ENCODE measurements at places on chromosomes 4 and X.

DNA sequence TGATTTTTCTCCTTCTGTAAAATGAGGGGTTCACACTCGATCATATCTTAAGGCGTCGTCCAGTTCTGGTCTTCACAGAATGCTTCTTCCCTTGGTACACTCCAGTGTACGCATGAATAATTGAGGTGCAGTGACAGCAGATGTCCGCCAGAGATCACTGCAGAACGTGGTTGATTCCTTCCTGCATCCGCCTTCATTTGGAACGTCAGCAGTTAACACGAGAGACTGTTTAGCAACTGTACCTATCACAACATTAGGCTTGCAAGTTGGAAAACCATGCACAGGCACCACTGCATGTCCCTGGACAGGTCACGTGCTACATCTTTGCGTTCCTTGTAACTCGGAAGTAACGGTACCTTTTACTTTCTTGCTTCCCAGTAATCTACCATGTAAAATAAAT lies 66.0 kb upstream of the GEMIN8 start:
- peak; percentile 59 for DNase-seq

GRCh38 chrX:94288325-94288724 lies 614.3 kb downstream of the FAM133A start:
- no peak for DNase-seq

GRCh38 chr4:185247151-185247550 lies 37.8 kb downstream of the SNX25 start:
- no peak for DNase-seq

GRCh38 chr4:41069838-41070237 lies 144.5 kb downstream of the APBB2 start:
- no peak for DNase-seq

GRCh38 chr4:148376151-148376550 lies 66.1 kb downstream of the NR3C2 start:
- DNase-seq = no peak

DNA sequence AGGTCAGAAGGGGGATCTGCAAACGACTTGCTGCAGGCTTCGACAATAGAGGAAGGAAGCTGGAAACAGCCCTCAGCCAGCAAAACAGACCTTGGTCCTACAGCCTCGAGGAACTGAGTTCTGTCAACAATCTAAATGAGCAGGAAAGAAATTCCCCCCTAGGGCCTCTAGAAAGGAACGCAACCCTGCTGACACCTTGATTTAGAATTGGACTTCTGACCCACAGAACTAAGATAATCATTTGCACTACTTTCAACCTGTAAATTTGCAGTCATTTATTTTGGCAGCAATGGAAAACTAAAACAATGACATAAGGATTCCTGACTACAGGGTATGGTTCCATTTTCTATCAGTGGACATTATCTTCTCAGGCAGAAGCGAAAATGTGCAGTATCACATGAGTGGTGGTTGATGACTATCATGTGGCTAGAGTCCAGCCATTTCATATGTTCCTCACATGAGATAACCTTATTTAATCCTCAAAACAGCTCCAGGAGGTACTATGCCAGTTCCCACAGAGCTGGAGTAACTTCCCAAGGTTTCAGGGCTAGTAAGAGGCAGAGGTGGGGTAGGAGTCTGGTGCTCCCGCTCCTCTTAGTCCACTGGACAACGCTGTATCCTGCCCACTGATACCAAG lies 61.6 kb downstream of the SAT1 start:
- DNase-seq = no peak

DNA sequence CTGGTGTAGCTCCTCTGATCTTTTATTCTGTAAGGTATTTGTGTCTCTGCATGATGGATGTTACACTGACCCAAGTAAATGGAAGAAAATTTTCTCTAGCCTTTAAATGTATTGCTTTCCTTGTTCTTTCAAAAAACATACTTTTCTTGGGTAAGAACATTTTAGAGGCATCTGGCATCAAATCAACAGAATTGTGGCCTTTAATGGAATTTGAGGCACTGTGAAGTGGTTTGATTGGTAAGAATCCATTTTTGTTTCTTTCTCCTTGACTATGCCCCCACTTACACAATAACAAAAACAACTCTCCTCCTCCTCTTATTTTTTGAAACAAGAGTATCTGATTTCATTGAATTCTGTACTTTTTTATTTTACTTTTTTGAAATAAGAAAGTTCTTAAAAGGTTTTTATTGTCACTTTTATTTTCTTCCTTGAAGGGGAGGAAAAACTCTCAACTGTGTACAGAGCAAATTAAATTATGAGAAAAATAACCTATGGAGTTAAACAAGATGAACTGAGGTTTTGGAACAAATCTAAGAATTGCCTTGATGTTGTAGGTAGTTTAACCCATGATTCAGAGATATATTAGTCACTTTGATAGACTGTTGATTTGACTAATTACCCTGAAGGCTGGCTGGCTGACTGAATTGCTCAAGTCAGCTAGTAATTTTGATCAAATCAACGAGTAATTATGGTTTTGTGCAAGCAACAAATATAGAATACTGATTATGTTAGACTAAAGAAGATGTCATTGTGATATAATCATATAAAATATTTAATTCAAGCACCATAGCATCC lies 146.4 kb downstream of the FHIP1A start:
- DNase-seq = no peak

DNA sequence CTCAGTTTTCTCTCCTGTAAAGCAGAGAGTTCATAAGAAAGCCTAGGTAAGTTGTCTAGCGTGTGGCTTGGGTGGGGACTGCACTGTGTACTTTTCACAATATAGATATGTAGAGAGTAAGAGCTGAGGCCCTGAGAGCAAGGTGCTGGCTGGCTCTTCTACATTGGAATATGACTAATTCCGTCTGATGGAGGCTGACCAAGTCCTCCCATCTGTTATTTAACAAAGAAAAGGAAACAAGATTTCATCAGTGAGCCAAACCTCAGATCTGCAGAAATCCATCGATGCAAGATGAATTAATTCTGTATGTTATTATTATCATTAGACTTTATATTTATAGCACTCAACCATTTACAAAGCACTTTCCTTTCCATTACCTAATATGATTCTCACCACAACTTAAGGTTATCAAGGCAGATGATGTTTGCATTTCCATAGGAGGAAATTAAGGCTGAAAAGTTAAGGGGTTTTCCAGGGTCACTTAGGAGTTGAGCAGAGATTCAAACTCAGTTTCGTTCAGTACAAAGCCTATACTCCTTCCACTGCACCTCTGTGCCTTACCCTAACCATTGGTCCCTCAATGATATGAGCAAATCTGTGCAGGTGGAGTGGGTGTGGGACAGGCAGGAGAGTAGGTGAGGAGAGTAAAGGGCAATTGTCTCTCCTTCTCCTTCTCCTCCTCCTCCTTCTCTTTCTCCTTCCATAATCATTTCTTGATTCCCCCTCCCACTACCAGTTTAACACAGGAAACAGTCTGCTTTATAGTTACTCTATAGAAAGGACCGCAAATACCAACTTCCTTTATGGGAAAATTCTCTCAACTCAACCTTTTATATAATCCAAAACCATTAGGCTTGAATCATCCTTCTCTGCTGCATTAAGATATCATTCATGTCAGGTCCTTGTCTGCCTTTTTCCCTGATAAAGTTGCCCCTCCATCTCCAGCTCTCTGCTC lies 27.6 kb upstream of the SRD5A3 start:
- no peak for DNase-seq

GRCh38 chrX:24982306-24982965 lies 33.3 kb downstream of the ARX start:
- no peak for DNase-seq

DNA sequence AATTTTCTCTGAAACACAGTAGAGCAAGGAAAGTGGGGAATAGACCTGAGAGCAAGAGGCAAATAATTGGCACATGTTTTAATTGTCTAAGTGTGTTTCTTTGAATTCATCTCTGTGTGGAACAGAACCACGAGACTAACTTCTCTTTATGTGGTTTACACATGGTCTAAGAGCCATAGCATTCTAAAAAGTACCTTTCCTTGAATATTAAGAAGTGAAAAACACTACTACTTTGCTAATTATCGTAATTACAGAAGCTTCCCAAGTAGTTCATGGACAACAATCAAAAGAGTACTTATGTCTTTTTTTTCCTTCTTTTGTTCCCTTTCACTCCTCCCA lies 2.9 kb upstream of the CYBB start:
- DNase-seq = no peak

- DNase-seq = no peak
Observed at GRCh38 chrX:87572901-87573300, 55.3 kb downstream of the KLHL4 start.

- no peak for DNase-seq
Observed at GRCh38 chr4:8547108-8547911, 32.9 kb upstream of the GPR78 start.

DNA sequence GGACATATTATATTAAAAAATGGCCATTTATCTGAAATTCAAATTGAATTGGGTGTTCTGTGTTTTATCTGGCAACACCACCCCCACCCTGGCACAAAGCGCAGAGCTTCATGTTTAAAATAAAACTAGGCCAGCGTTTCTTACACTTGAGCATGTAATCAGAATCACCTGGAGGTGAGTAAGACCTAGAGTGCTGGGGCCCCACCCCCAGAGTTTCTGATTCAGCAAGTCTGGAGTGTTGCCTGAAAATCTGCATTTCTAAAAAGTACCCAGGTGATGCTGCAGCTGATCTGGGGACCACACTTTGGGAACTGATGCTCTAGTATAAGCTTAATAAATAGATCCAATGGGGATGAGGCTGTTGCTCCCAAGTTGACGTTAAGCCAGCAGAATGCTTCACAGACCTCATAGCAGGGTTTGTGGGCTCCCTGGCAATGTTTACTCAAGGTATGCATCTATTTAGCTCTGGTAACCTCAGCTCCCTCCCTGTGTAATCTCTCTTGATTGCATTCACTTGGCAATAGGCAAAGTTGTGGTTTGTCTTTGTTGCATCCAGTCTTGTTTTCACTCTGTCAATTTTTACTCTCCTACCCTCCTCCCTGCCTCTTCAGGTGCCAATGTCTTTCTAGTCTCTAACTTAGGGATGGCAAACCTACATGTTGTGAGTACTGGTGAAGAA lies 99.8 kb upstream of the TEX13D start:
- DNase-seq = peak; percentile 67

- no peak for DNase-seq
Observed at GRCh38 chrX:100377826-100378225, 32.2 kb downstream of the PCDH19 start.

- DNase-seq = no peak
Observed at GRCh38 chrX:153057281-153057680, 1.0 kb downstream of the PNMA3 start.

- DNase-seq = no peak
Observed at GRCh38 chr4:86500527-86500926, 93.6 kb upstream of the PTPN13 start.

- DNase-seq = no peak
Observed at GRCh38 chr4:101682946-101683345, 107.6 kb upstream of the BANK1 start.

DNA sequence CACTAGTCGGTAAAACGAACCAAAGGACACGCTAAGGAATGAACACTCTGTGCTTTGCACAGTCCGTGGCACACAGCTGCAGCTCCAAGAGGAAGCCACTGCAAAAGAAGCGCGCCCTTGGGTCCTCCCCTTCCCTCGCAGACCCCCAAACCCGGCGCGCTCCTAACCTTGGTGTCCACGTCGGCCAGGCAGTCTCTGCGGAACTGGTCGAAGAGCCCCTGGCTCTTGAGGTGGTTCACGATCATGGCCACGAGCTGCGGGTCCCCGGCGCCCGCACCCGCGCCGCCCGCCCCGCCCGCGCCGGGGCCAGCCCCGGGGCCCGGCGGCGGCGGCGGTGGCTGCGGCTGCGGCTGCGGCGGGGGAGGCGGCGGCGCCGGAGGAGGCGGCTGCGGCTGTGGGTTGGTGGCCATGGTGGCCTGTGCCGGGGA lies 333 bp downstream of the BOD1L1 start:
- peak; percentile 53 for DNase-seq

DNA sequence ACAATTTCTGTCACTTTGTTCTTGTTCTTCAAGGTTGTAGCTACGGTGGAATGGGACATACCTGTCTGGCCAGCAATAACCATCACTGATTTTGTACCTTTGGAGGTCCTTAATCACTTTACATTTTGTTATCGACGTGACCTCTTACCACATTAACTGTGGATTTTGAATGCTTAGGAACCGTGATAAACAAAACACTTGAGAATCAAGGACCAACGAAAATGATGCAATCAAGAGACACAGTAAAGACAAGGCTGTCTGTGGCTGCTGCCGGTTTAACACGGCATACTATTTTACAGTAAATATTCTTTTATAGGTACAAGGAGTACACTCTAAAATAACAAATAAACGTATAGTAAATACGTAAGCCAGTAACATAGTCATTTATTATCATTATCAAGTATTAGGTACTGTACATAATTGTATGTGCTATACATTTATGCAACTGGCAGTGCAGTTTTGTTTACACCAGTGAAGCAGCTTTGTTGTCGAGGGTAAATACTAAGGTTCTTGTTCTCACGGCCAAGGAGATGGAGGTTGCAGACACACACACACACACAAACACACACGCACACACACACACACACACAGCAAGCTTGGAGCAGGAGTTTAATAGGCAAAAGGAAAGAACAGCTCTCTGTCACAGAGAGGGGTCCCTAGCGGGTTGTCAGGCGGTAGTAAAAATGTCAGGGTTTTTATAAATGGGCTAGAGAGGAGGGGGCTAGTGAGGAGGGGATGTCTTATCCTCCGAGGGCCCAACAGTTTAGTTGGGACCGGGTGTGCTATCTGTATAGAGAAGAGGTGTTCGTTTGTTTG lies 194.7 kb upstream of the CXorf51B start:
- no peak for DNase-seq

- no peak for DNase-seq
Observed at GRCh38 chr4:128241425-128241913, 46.1 kb downstream of the PGRMC2 start.

GRCh38 chrX:45592101-45592500 lies 391.4 kb upstream of the DIPK2B start:
- no peak for DNase-seq

- DNase-seq = no peak
Observed at GRCh38 chr4:8553991-8554405, 26.2 kb upstream of the GPR78 start.

GRCh38 chr4:165085946-165086345 lies 26.7 kb downstream of the TMEM192 start:
- no peak for DNase-seq

DNA sequence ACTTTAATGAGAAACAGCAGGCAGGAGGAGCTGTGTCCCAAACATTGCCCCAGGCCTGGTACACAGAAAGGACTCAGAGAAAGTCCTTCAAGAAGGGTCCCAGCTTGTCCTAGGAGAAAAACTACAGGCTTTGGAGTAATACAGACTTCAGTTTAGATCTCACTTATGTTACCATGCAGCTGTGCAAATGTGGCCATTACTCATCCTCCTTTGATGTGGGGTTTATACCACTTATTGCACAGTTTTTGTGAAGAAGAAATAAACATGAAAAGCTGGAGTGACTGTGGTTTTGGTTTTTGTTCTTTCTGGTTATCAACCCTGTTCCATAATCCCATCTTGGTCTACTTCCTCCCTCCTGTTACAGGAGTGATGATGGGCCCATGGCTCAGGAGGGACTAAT lies 8.1 kb upstream of the CYTL1 start:
- DNase-seq = no peak

- DNase-seq = no peak
Observed at GRCh38 chr4:167956676-167957075, 135.7 kb upstream of the ANXA10 start.

All from activated T-cell treated with anti-CD3 and anti-CD28 coated beads, Interleukin-2, amount 50 U/mL, for 48 hours (primary cell).